Activated gamma-delta T cell treated with anti-CD3 and anti-CD28 coated beads, Interleukin-2, amount 50 U/mL, for 16 hours (primary cell): ENCODE measurements at places on chromosomes 2 and 18.

DNA sequence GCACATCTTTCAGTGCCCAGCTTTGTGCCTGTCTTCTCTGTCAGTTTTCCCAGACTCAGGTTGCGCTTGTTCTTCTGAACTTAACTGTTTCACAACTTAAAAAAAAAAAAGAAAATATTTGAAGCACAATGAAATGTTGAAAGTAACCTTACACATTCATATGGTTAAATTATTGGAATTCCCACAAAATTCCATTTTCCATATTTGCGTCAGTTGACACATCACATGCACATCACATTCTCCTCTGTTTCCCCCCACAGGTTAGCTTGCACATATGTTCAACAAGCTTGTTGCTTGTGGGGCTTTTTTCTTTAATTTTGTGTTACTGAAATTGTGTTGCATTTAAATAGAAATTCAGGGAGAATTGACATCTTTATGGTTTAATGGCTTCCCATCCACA lies 8.3 kb downstream of the MYO1B start:
- DNase-seq, result no peak

GRCh38 chr2:72497763-72498162 lies 328.1 kb downstream of the EXOC6B start:
- DNase-seq, result no peak

DNA sequence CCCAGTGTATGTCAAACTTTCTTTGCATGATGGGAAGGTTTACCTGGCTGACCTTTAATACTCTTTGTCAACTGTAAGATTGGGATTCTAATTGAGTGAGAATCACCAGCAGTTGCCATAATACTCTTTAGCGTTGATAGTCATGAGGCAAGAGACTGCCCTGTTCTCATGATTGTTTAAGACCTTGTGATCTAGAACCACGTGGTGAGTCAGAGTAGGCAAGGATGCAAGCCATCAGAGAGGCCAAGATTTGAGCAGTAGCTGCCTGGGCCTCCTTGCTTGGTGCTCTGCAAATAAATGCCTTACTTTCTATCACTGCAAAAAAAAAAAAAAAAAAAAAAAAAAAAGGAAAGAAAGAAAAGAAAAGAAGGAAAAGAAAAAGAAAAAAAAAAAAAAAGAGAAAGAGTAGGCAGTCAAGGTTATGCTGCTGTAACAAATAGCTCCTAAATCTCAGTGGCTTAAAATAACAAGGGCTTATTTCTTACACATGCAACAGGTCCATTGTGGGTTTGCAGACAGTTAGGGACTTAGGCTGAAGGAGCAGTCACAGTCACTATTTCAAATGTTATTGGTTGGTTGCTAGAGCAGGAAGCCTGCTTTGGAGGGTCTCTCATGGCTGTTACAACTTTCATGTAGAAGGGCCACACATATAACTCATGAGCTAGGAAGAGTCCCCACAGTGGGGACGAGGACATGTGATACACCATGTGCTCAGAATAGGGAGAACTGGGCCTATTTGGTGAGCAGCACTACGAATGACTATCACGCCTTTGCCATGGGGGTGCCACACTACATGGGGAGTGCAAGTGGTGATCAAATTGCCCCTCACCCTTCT lies 21.7 kb downstream of the IL1R2 start:
- no peak for DNase-seq

- DNase-seq, result no peak
These were observed 10.7 kb downstream of the BIN1 start for GRCh38 chr2:127096280-127096679.

DNA sequence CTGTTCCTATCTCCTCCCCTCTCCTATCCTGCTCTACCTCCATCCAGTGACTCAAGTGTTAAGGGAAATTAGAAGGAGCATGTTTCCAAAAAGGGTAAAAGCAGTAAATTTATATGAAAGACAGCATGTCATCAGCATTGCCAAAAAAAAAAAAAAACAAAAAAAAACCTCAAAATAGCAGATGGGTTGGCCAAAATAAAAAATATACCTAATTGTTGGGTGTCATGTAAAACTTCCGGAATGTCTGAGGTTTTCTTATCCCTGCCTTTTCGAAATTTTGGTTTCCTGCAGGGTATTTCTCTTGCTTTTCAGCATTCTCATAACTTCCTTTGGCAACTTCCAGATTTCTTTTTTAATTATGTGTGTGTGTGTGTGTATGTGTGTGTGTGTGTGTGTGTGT lies 241.6 kb upstream of the FN1 start:
- no peak for DNase-seq

DNA sequence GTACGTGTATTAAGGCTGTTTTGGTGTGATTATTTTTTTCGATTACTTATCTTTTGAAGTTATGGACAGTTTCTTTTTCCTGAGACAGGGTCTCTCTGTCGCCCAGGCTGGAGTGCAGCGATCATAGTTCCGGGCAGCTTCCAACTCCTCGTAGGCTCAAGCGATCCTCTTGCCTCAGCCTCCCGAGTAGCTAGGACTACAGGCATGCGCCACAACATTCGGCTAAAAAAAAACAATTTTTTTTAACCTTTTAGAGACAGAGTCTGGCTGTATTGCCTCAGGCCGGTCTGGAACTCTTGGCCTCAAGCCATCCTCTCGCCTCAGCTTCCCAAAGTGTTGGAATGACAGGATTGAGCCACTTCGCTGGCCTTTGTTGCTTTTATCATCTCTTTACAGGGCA lies 945 bp downstream of the HAT1 start:
- DNase-seq, result no peak

DNA sequence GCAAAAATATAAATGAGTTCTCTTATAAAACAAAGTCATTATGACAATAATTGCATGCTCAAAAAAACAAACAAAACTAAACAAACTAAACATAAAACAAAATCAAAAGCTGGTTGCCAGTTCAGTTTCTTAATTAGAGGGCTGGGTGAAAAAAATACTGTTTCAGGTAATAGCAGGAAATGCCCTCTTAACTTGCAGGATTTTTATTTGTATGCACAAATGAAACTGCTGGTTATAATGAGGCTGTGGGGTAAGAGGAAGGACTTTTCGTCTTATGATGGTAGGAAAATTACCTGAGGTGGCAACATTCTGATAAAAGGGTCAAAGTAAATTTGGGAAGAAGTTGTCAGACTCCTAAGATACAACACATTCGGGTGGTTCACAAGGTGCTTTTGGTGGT lies 21.5 kb upstream of the CDKL4 start:
- DNase-seq, result no peak

DNA sequence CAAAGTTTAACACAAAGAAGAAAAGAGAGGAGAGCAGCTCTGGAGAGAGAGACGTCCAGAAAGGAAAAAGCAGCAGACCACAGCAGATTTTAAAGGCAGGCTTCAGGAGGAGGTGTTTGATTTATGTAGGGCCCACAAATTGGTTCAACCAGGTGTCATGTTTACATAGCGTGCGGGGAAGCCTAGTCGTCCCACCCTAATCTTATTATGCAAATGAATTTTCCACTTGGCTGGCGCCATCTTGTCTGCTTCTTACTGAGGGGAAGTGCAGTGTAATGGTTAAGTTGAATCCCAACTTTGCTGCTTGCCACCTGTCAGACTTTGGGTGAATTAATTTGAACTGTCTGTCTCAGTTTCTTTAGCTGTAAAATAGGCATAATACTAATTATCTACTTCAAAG lies 282.4 kb upstream of the CYRIA start:
- no peak for DNase-seq

DNA sequence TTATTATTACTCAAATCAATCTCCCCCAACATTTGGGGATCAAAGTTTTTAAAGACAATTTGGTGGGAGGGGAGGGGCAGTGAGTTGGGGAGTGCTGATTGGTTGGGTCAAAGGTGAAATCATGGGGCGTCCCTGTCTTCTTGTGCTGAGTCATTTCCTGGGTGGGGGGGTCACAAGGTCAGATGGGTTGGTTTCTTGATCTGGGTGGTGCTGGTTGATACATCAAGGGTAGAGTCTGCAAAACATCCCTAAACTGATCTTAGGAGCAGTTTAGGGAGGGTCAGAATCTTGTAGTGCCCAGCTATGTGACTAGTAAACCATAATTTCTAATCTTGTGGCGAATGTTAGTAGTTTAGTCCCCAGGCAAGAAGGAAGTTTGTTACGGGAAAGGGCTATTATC lies 67.4 kb downstream of the MOGAT1 start:
- no peak for DNase-seq

- DNase-seq, result no peak
These were observed 94.2 kb upstream of the FSHR start for GRCh38 chr2:49248506-49248905.

DNA sequence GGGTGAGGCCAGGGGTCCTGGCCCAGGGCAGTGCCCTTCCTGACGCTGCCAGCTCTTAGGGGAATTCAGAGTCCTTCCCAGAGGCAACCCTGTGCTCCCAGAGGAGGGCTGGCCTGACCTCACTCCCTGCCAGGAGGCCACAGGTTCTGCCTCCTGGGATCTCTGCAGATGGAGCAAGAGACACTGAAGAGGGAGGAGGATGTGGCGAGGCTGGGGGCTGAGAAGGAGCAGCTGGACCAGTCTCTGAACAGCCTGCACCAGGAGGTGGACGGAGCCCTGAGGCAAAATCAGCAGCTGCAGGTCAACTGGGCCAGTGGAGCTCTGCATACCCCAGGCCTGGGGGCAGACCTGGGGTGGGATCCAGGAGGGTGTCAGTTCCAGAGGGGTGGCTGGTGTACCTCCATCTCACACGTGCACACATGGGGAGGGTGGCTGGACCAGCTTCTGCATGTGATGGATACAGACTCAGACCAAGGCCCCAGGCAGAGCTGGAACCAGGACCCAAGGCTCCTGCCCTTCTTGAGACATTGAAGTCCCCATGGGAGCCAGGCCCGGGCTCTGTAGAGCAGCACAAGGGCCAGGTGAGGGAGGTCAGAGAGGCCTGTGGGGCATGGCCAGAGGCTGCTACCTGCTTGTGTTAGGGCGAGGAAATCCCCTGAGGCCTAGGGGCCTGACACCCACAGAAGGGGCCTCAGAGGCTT lies 9.7 kb upstream of the SNED1 start:
- no peak for DNase-seq

DNA sequence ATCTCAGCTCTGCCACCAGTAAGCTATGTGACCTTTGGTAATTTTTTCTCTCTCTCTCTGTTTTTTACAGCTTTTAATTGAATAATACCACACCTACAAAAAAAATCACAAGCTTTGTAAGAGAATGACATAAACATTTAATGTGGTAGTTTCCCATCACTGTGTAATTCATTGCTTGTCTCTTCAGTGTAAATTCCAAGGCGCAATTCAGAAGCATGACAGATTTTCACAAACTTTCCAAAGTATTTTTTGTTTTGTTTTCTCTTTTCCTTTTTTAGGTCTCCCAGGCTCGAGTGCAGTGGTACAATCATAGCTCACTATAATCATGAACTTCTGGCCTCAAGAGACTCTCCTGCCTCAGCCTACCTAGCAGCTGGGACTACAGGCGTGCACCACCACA lies 25.0 kb upstream of the PPM1B start:
- DNase-seq, result no peak

GRCh38 chr2:109134741-109135358 lies 5.8 kb downstream of the SH3RF3 start:
- no peak for DNase-seq

GRCh38 chr18:70411307-70411706 lies 122.5 kb downstream of the SOCS6 start:
- DNase-seq, result no peak

DNA sequence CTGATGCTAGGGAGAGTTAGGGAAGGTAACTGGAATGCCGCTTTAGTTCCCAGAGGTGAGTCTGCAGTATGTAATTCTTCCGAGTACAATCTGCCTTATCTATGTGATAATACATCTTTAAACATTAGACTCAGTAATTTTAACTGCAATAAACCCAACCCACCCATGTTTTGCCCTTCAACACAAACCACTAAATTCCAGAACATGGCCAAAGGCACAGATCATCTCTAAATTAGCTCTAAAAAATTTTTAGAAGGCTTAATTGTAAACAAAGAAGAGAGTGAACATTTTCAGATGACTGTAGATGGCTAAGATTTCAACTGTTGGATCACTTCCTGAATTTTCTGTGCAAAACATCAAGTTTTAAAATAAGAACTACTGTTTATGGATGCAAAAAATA lies 488.7 kb upstream of the ID2 start:
- no peak for DNase-seq

GRCh38 chr2:12507295-12507694 lies 209.4 kb upstream of the TRIB2 start:
- peak; percentile 70 for DNase-seq
